Left cardiac atrium (tissue), 4 donors: ENCODE measurements at places on chromosomes 7 and 10.

- no peak for DNase-seq
Observed at GRCh38 chr7:2614631-2615330, 17.0 kb upstream of the TTYH3 start.

DNA sequence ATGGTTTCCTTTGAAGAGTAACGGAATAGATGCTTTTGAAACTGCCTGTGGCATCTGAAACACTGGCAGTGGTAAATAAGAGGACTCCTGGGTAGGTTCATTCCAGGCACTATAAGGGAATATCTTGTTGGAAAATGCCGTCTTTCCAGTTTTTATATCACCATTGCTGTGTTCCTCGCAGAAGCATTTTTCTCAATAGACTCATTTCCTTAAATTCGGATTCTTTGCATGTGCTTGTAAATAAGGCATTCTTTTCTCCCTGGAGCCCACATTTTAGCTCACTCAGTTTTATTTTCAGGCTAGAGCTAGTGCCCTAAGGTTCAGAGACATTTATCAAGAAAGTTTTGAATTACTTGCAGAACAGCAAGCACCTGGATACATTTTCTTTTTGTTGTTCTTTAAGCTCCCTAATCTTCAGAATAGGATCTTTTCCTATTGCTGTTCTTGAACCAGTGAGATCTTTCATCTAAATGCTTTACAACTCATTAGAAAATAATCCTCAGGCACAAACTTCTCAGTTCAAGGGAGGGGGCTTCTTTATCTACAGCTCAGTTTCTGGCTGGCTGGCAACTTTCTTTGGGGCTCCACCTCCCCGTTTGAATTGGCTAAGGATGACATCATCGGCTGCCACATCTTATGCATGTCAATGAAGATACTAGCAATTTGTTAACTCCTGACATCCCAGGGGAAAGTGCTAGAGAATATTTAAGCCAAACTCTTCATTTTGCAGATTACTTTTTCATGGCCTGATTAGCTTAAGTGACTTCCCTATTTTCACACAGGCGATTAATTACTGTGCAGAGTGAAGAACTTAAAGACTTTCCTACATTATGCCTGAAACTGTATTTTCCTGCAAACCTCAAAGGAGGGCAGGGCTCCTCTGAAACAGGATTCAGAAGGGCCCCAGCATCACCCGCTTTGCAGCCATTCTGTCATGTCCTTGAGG lies 133.7 kb upstream of the RSU1 start:
- DNase-seq, result peak; percentile 25

- no peak for DNase-seq
Observed at GRCh38 chr7:130959743-130960207, 225.8 kb upstream of the KLF14 start.

DNA sequence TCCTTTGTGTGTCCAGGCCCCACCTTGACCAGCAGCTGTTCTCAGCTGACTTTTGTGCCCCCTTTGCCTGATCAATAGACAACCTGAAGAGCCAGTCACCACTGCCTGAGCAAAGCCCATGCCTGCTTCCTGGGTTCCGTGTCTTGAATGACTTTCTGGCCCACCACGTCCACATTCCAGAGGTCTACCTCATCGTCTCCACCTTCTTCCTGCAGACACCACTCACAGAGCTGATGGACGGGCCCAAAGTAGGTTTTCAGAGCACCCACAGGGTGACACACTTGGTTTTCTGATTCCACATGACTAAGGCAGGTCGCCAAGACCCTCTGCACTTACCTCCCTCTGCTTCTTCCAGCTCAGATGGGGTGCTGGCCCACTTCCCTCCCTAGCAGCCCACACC lies 126.8 kb downstream of the WDFY4 start:
- DNase-seq, result no peak

DNA sequence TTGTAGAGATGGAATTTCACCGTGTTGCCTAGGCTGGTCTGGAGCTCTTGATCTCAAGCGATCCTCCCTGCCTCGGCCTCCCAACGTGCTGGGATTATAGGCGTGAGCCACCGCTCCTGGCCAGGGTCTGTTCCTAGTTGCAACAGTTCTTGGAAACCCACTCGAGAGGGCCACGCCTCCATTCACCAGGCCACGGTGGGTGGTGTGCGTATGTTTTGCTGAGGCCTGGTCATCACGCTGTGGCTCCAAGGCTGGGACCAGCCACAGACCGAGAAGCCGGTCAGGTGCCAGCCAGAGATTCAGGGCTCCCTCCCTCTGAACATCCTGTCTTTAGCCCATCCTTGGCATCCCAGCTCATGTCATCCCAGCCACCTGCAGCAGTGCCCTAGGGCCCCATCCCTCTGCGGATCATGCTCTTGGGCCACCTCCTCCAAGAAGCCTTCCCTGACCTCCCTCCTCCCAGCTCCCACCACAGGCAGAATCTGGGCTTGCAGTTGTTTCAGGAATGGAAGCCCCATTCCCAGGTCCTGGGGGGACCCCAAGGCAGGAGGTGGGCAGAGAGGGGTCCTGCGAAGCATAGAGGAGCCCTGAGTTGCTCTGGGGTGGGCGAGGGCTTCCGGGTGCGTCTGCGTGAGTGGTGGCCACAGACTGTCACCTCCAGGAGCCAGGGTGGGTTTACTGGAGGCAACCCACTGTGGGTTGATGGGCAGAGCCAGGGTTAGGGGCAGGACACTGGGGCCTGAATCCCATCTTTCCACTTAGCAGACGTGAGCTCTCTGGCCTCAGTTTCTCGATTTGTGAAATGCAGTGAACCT lies 5.2 kb downstream of the LAT2 start:
- DNase-seq, result no peak

DNA sequence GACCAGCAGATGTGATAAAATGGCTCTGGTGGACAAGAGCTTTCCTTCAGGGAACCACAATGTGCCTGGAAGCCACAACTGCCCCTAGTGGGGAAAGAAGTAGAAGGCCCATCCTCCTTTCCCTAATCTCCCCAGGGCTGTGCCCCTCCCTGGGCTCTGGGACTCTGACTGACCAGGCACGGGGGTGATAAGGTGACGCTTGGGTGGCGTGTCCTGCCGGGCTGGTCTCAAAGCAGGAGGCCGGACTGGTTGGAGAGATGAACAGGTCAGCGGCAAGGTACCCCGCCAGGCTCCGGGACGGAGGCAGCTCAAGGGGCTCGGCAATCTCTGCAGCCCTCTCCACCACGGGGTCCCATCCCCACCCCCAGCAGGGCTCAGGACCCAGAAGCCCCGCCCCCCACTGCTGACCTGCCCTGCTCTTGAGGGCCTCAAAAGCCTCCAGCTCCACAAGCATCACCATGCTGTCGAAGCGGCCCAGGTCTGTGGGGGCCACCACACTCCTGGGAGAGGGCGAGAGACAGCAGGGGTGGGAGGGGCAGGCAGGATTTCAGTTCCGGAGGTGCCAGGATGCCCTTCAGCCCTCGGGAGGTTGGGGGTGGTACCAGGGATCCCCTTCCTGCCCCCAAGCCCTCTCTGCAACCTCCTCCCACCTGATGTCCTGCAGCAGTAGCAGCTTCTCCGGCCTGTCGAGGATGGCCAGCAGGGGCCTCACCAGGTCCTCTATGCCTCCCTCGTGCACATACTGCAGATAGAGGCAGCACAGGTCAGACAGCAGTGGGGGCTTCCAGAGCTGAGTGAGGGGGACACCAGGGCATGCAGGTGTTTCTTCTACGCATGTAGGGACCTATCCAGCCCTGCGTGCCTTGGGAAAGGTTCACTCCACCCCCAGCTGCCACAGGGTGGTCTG lies 12.2 kb downstream of the LZTS2 start:
- DNase-seq, result peak; percentile 29

DNA sequence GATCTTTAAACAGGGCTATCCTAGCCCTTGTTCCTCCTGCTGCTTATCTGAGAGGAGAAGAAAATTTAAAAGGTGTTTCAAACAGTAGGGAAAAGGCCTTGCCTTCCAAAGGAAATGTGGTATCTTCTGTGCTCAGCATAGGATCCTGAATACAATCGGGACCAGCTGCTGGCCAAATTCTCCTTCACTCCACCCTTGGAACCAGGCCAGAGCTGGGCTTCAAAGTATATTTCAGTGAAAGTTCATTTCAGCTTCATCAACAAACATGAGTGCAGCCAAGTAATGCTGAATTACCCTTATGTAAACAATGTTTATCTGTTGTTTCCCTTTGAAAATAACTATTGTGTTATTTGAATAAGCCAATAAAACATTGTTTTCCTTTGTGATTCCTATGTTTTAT lies 146.5 kb upstream of the MEOX2 start:
- DNase-seq, result peak; percentile 80

GRCh38 chr10:33286157-33286934 lies 48.1 kb downstream of the NRP1 start:
- no peak for DNase-seq

DNA sequence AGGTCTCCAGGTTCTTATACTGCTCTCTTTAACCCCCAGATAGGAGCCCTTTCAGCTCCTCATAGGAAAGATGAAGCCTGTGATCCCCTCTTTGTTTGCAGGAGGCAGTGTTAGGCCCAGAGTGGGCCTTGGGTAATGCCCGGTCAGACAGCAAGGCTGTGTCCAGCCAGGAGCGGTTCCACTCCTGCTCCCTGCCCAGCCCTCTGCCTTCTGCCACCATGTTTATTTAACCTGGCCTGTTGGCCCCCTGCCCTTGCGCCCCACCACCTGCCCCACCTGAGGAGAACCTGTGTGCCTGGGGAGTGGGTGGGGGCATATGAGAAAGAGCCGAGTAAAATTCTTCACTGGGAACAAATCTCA lies 24.3 kb downstream of the CDH23 start:
- DNase-seq, result no peak

GRCh38 chr10:94224656-94225055 lies 138.1 kb downstream of the NOC3L start:
- no peak for DNase-seq

DNA sequence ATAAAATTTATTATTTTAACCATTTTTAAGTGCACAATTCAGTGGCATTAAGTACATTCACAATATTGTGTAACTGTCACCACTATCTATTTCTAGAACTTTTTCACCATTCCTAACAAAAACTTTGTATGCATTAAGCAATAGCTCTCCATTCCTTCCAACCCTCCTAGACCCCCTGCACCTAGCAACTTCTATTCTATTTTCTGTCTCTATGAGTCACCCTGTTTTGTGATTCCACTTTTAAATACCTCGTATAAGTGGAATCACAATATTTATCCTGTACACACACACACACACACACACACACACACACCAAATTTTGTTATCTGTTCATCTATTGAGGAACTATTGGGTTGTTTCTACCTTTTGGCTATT lies 89.2 kb downstream of the ARID5B start:
- DNase-seq, result no peak

GRCh38 chr7:115634633-115635032 lies 395.9 kb downstream of the TFEC start:
- DNase-seq, result no peak

GRCh38 chr10:20088061-20088701 lies 271.9 kb downstream of the PLXDC2 start:
- no peak for DNase-seq
